ENCODE measurements at places on chromosomes 16 and 17.

DNA sequence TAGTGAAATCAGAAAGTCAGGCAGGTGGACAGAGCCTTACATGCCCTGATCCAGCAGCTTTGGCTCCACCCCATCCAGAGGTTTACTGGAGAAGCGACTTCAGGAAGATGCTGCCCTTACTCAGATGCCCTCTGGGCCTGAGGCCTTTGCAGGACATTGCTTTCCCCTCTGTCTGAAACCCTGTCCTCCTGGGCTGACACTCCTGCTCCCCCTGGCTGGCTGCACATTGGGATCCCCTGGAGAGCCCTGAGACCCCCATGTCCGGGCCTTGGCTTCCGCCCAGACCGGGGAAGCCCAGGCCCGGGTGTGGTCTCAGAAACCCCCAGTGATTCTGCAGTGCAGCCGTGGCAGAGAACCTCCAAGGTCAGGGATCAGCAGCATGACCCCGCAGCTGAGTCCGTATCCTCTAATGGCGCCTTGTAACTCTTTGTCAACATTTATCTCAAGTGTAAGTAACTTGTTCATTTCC, 36.6 kb downstream of the BCO1 start:
- DNase-seq: no peak

- no peak for DNase-seq
These were observed 66.7 kb downstream of the RPA1 start for GRCh38 chr17:1896243-1897104.

DNA sequence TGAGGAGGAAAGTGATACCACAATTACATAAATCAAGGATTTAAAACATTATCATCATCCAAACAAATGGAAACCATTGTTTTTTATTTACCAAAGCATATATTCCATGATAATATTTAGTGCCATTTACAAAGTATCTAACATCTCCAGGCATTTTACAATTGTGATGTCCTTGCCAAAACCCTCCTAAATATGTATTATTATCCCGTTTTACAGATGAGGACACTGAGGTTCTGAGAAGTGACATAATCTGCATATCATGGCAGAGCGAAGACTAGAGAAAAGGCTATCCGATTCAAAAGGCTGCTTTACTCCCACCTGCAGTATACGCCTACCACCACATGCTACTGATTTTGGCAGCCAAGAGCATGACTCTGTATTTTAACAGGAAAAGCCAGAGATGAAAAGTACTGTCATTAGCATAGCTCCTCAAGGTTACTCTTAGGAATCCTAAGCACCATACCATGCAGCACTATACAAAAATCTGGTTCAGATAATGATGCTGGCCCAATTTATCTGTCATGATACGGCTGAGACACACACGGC, 301.4 kb downstream of the CA10 start:
- peak; percentile 34 for DNase-seq

GRCh38 chr17:38460082-38460715, 31.9 kb downstream of the ARHGAP23 start:
- DNase-seq: no peak

- no peak for DNase-seq
These were observed 185.2 kb downstream of the CPPED1 start for GRCh38 chr16:12618515-12618914.

- no peak for DNase-seq
These were observed 9.6 kb upstream of the ZFHX3 start for GRCh38 chr16:73057291-73058210.

DNA sequence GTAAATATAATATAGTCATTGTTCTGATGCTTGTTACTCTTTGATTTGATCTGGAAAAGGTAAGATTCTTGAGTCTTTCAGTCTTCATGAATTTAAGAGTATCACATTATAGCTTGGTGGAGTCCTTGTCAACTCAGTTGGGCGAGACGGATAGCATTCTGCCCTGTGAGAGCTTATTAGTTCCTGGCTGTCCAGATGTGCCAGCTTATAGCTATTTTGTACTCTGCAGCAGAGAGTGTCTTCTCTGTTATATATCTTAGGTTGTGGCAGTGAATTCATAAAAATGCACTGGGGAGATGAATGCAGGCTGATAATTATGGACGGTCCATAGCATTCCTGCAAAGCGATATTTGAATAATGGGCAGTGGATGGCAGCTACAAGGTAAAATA, 51.0 kb upstream of the CRISPLD2 start:
- DNase-seq: no peak

GRCh38 chr17:58192612-58193011, at the start of gene EPX:
TSS of gene EPX (plus strand) at chr17:58192726. CDS start at chr17:58192847, 121 bp downstream.
- no peak for DNase-seq

DNA sequence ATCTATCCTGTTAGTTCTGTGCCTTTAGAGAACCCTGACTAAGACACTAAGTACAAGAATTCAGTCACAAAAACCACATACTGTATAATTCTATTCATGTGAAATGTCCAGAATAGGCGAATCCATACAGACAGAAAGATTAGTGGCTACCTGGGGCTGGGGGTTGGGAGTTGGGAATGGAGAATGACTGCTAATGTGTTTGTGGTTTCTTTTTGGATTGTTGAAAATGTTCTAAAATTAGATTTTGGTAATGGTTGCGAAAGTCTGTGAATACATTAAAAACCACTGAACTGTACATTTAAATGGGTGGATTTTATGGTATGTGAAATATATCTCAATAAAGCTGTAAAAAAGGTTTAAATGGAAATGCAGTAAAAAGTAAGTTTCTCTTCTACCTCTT, 80.4 kb upstream of the AKTIP start:
- no peak for DNase-seq

DNA sequence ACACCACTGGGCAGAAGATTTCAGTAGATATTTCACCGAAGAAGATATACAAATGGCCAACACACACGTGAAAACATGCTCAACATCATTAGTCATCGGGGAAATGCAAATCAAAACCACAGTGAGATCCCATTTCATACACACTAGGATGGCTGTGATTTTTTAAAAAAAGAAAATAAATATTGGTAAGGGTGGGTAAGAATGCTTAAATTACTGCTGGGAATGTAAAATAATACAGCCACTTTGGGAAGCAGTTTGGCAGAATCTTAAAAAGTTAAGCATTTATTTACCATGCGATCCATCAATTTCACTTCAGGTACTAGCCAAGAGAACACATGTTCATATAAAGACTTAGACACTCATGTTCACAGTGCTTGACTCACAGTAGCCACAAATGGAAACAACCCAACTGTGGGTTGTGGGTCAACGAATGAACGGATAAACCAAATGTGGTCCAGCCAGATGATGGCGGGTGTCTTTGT, 6.5 kb upstream of the C16orf74 start:
- no peak for DNase-seq

Data from Ammon's horn (tissue), 1 donor.